ENCODE measurements at places on chromosomes 6 and 20. TPM values are rescaled to one million over a fixed set of nuclear protein-coding genes. Genes with fewer than 3 reads are reported as not detected.

The UBD gene
- total RNA-seq, result 8.2 TPM

DNA sequence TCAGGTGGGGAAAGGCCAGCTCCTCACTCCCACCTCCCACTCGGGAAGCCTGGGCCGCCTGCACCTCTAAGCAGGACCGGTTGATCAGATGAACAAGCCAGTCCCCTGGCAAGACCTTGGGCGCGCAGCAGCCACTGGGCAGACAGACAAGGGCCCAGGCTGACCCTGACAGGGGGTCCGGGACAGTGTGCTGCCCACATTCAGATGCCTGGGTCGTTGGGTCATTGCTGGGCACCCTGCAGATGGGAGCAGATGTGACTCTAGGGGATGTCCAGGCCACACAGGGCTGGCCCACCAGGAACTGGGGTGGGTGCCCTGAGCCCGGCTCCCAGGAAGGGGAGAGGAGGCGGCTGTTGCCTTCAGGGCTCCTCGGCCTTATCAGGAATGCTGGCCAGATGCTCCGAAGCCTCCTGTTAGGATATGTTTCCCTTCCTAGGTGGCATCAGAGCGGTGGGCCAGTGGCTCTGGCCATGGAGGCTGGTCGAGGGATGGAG, 17.3 kb upstream of the FRMD1 start:
- H3K36me3 ChIP-seq, result no peaks in the 10 kb centered on the region
- H3K27me3 ChIP-seq, result no peaks in the 10 kb centered on the region
- H3K4me1 ChIP-seq, result peaks cover 3% of the 10 kb centered on the region
- DNase-seq, result no peak

DNA sequence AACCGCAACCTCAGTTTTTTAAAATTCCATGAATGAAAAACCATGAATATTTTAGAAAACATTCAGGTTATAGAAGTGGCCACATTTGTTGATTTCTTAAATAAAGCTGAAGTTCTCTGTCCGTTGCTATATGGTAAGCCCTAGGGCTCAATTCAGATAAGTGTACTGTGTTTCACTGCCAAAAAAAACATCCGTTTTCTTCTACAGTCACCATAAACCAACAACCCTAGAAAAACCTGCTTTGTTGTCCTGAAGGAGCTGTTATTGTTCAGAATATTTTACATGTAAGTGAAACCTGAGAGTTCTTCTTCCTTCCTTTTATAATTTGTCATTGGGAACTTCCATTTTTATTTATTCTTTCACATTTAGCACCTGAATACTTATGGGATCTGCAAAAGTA, 274.1 kb downstream of the TFAP2A start:
- H3K4me3 ChIP-seq, result no peak overlapping the region
- H3K27me3 ChIP-seq, result no peaks in the 10 kb centered on the region
- no peaks in the 10 kb centered on the region for H3K36me3 ChIP-seq
- no peaks in the 10 kb centered on the region for H3K4me1 ChIP-seq

DNA sequence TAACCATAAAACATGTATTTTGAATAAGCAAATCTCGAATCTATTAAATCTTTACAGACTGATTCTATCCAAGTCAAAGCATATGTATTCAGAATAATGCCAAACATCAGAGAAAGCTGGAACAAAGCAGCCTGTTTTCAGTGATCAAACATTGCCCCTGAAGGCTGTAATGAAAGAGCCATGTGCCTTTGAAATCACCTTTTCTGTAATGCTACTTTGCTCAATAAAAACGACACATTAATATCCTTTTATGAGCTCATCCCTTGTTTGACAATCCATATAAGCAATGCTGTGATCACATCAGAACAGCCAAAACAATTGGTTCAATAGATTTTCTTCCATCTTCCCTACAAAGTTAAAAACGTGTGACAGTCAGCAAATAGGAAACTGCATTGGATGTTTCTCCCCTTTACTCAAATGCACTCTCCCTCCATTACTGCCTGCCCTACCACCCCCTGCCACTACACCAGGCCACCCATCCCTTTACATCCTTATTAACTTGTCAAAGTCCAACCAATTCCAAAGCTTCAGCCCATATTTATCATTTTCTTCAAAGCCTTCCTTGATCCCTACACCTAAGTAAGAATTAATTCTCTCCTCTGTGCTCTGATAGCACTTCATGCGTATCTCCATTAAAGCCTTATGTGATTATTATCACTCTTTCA, 42.0 kb downstream of the THEMIS start:
- H3K27me3 ChIP-seq, result no peaks in the 10 kb centered on the region
- H3K36me3 ChIP-seq, result no peaks in the 10 kb centered on the region
- no peak for DNase-seq
- H3K27ac ChIP-seq, result no peak overlapping the region

The THEMIS gene
- not detected for total RNA-seq

The SLC35D3 gene
- 2.3 TPM for total RNA-seq

DNA sequence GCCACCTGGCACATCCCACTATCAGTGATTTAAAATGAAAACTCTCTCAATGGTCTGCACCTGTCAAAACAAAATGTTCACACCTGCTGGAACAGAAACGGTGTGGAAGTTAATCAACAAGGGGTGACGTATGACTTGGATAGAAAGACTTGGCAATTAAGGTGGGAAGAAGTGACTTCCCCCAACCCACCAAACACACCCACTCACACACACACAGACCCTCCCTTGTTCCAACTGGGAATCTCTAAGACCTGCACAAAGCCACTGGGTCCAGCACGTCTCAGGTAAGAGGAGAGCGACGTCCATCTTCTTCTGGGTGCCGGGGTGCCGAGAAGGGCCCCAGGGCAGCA, 25.1 kb upstream of the TCFL5 start:
- peaks cover 8% of the 10 kb centered on the region for H3K36me3 ChIP-seq
- H3K4me1 ChIP-seq, result no peaks in the 10 kb centered on the region
- H3K27ac ChIP-seq, result no peak overlapping the region
- no peaks in the 10 kb centered on the region for H3K27me3 ChIP-seq

The PGC gene
- total RNA-seq, result 8.9 TPM

- no peak overlapping the region for H3K4me3 ChIP-seq
- DNase-seq, result no peak
- peaks cover 21% of the 10 kb centered on the region for H3K27me3 ChIP-seq
- no peaks in the 10 kb centered on the region for H3K4me1 ChIP-seq
Observed at GRCh38 chr20:63421094-63421692, 51.3 kb downstream of the KCNQ2 start.

- no peaks in the 10 kb centered on the region for H3K27me3 ChIP-seq
- DNase-seq, result peak; percentile 79
- H3K36me3 ChIP-seq, result no peaks in the 10 kb centered on the region
Observed at GRCh38 chr6:34027445-34027936, 118.4 kb downstream of the GRM4 start.

The POU5F1 gene
- not detected for total RNA-seq

GRCh38 chr6:47153404-47153755, 111.2 kb upstream of the ADGRF1 start:
- H3K36me3 ChIP-seq, result no peaks in the 10 kb centered on the region
- no peak overlapping the region for H3K4me3 ChIP-seq
- peak overlapping the region; percentile 62 for H3K27ac ChIP-seq
- DNase-seq, result no peak
- H3K4me1 ChIP-seq, result peaks cover 41% of the 10 kb centered on the region

The SLC52A3 gene
- 0.50 TPM for total RNA-seq

GRCh38 chr20:32333181-32333987, 24.7 kb upstream of the ASXL1 start:
- H3K4me1 ChIP-seq, result peaks cover 15% of the 10 kb centered on the region
- no peak for DNase-seq
- peaks cover 11% of the 10 kb centered on the region for H3K36me3 ChIP-seq
- H3K27ac ChIP-seq, result no peak overlapping the region
- H3K4me3 ChIP-seq, result no peak overlapping the region

The ID1 gene
- total RNA-seq, result 157 TPM

DNA sequence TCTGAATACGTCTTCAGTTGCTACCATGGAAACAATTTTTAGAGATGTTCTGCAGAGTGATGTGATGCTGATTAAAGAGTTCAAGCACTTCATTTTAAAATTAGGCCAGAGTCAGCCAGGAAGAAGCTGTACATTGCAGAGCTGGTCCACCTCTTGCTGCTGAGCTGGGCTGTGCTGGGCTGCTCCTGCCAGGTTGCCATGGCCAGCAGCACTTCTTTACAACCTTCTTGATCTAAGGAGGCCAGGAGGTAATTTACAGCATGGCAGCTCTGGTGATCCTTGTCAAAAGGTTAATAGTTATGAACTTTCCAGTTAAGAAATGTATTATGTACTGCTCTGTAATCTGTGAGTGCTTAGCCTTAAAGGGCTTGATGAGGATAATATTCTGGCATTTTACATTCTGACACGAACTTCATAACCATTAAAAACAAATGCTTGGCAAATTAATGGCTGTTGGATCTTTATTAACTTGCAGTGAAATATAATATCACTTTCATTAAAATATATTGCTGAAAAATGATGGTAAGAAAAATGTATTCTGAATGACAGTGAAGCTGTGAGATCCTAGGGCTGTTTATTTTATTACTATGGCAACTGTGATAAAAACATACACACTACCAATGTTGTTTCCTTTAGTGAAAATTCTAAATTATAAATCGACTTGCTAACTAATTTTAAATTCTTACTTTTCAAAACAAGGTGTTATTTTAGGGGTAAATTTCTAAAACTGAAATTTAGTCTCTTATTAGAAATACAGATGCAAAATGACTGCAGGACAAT, 259.7 kb downstream of the RFPL4B start:
- no peak overlapping the region for H3K4me3 ChIP-seq
- no peak overlapping the region for H3K27ac ChIP-seq
- no peaks in the 10 kb centered on the region for H3K4me1 ChIP-seq
- DNase-seq, result no peak

The SLC35B2 gene
- 44.6 TPM for total RNA-seq

DNA sequence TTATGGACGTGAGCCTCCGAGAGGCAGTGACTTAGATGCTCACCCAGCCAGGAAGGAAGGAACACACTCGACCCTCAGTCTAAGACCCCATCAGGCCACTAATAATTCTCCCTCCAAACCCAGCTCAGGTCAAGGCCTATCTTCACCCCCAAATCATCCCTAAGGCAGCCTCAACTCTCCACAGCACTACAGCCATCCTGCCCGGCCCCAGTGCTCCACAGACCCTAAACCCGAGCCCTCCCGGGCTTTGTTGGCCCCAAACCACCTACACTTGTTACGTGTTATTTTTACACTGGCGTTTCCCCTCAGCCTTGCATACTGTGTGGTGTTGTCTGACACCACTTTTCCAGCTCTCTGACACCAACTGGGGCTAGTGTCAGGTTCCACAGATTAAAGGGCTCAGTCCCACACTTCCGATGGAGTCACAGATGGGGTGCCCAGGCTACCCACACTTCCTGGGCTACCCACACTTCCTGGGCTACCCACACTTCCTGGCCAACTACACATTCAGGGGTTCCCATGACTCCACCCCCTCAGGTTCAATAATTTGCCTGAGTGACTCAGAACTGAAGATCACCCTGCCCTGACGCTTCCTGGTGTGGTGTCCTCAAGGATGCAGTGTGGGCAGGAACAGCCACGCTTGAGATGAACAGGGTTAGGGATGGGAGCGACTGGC, 25.3 kb downstream of the RBCK1 start:
- DNase-seq, result no peak
- peaks cover 4% of the 10 kb centered on the region for H3K36me3 ChIP-seq
- H3K4me1 ChIP-seq, result no peaks in the 10 kb centered on the region
- peak overlapping the region; percentile 63 for H3K27ac ChIP-seq
- no peaks in the 10 kb centered on the region for H3K27me3 ChIP-seq
- H3K4me3 ChIP-seq, result no peak overlapping the region

- no peaks in the 10 kb centered on the region for H3K4me1 ChIP-seq
- no peak for DNase-seq
Observed at GRCh38 chr20:10217721-10218410, 764 bp upstream of the SNAP25 start.

DNA sequence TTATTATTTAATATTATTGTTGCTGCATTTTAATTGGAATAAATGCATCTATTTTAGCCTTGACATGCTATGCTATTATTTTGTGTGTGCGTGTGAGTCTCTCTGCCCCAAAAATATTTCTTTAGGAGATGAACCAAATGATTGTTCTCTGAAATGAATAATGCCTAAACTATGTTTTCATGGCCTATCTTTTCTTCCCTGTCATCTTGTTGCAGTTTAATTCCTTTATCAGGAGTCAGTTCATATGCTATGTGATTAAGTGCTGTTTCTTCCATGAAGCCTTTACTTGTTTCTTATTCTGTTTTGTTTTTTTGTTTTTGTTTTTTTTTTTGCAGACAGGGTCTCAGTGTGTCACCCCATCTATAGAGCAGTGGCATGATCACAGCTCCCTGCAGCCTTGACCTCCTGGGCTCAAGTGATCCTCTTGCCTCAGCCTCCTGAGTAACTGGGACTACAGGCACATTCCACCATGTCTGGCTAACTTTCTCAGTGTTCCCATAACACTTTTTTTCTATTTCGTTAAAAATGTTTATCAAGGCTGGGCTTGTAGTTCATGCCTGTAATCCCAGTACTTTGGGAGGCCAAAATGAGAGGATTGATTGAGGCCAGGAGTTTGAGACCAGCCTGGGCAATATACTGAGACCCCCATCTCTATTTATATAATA, 25.7 kb downstream of the TPX2 start:
- H3K4me1 ChIP-seq, result 0 out of 2 replicates have a peak, but pooled peaks cover 8% of the 10 kb centered on the region
- no peak for DNase-seq
- no peak overlapping the region for H3K4me3 ChIP-seq
- peaks cover 4% of the 10 kb centered on the region for H3K36me3 ChIP-seq
- H3K27me3 ChIP-seq, result no peaks in the 10 kb centered on the region

The PLA2G7 gene
- total RNA-seq, result 0.19 TPM

DNA sequence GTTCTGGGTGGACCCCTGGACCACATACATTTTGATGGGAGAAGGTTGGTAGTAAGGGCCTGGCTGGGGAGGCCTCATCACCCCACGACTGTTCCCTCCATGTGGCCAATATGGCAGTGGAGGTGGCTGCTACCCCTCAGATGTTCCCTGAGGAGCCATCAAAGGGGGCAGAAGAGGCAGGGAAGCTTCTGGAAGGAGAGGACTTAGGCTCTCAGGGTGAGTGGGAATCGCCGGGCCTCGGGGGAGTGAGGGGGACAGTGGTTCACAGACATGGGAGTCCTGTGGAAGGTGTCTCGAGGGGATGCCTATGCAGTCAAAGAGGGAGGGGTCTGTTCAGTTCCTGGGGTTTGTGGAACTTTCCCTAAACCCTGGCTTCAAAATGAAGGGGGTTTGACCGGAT, 32.9 kb upstream of the FRMD1 start:
- no peaks in the 10 kb centered on the region for H3K4me1 ChIP-seq
- no peak overlapping the region for H3K4me3 ChIP-seq
- DNase-seq, result no peak

The GPR63 gene
- total RNA-seq, result 0.11 TPM

The LINC00237 gene
- 1.8 TPM for total RNA-seq

The DLGAP4 gene
- total RNA-seq, result 122 TPM

The DDO gene
- total RNA-seq, result not detected

GRCh38 chr6:40640599-40641227, 53.5 kb upstream of the LRFN2 start:
- H3K4me1 ChIP-seq, result no peaks in the 10 kb centered on the region
- H3K27ac ChIP-seq, result no peak overlapping the region
- H3K36me3 ChIP-seq, result no peaks in the 10 kb centered on the region
- peaks cover 3% of the 10 kb centered on the region for H3K27me3 ChIP-seq
- DNase-seq, result no peak

DNA sequence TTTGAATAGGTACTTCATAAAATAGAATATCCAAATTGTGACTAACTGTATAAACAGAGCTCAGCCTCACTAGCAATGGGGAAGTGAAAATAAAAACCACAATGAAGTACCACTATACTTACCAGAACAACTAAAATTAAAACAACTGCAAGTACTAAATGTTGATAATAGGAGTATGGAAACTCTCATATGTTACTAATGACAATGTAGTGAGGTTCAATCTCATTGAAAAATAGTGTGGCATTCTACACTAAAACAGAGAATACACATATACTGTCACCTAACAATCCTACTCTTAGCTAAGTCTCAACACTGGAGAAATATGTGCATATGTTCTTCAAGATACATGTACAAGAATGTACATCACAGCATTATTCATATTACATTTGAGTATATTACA, 132.0 kb upstream of the CARMIL1 start:
- no peaks in the 10 kb centered on the region for H3K36me3 ChIP-seq
- DNase-seq, result no peak
- no peak overlapping the region for H3K4me3 ChIP-seq

All from Caco-2 (cell line).